ENCODE measurements at places on chromosomes 12 and 14.

DNA sequence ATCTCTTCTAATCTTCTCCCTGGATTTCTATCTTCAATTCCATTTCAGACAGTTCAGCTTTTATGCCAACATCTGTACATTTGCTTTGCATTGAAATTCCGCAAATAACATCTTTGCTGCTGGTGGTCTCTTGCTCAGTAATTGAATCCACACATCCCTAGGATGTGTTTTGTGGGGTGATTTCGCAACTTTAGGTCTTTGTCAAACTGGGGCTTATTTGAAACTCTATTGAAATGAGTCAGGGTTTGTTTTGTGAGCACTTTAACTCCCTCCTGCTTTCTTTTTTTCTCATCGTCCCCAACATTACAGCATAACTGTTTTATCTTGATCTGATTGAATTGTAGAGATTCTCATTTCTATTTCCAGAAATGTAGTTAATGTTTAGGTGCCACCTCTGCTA, 404.3 kb downstream of the NPAS3 start:
- DNase-seq, result no peak

- DNase-seq, result no peak
Observed at GRCh38 chr14:100323942-100324307, 786 bp downstream of the SLC25A47 start.

GRCh38 chr12:31029468-31029867, 44.2 kb upstream of the DDX11 start:
- DNase-seq, result no peak

- DNase-seq, result no peak
Observed at GRCh38 chr14:79134361-79134760, 964.2 kb downstream of the NRXN3 start.

DNA sequence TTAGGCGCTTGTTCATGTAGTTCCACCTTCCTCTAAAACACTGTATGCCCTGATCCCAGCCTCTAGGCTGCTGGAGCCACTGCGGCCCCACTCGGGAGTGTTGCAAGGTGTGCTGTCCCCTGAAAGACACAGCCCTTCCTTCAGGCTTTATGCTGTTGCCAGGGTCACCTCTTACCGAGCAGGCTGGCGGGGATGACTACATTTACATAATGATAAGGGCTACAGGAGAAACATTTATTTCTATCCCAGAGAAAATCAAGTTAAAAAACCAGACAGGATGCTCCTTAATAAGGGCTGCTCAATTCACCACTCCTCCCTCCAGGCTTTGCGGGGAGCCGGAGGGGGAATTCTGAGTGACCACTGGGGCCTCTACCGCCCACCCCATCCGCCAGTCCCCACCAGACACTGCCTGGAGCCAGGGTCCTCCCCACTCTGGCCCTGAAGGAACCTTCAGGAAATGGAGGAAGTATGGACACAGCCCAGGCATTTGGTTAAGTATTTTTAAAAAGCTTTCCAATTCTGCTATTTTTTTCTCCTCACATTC, 200.6 kb downstream of the TTC7B start:
- DNase-seq, result no peak

GRCh38 chr12:109720152-109720856, 6.7 kb downstream of the FAM222A start:
- no peak for DNase-seq

- no peak for DNase-seq
Observed at GRCh38 chr12:115455268-115455681, 771.3 kb upstream of the TBX3 start.

DNA sequence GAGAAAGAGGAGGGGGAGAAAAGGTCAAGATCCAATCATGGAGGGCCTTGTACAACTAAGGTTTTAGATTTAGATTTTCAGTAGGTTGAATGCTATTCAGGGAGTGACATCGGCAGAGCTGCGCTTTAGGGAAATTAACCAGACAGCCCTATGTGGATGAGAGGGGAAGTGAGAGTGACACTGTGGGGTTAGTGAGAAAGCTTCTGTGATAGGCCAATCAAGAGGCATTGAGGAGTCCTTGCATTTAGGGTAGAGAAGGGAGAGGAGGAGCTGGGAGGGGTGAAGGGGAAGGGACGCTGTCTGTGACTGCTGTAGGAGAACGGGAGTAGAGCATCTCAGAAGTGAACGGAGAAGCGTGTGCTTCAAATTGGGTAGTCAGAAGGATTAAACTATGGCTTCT, 3.4 kb downstream of the HSD17B6 start:
- DNase-seq, result no peak

- no peak for DNase-seq
Observed at GRCh38 chr12:45637242-45637641, 92.3 kb upstream of the ARID2 start.

GRCh38 chr12:95117178-95117599, 43.8 kb upstream of the NR2C1 start:
- DNase-seq, result no peak

DNA sequence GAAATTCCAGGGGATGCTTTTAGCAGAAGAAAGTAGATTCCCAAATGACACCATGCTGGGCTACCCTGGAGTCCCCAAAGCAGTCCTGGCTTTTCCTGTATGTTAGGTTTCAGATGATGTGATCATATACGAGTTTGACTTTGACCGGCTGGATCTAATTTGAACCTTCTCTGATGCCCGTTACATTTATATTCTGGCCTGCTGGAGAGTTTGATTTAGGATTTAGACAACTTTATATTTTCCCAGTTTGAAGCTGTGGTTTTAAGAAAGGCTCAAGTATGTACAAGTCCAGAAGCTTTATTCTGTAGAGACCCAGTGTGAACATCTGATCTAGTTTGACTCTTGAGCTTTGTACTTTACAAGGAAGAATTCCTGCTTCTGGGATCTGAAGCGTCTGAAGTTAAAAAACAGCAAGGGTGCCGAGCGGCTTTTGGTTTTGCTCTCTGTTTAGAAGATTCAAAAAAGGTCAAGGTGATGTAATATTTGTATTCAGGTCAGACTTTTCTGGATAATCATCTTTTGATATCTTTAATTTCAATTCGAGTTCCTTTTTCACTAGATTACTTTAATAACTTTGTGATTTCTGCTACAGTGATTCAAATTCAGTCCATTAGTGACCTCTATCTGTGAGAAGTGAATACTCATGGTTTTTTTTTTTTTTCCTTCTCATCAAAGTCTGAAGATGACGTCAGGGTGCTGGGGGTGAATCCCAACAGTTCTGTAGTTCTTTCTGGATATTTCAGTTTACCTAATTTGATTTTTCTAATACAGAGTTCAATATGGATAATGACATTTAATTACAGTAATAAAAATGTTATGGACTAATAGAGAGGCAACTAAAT, 6.3 kb downstream of the FLRT2 start:
- no peak for DNase-seq

DNA sequence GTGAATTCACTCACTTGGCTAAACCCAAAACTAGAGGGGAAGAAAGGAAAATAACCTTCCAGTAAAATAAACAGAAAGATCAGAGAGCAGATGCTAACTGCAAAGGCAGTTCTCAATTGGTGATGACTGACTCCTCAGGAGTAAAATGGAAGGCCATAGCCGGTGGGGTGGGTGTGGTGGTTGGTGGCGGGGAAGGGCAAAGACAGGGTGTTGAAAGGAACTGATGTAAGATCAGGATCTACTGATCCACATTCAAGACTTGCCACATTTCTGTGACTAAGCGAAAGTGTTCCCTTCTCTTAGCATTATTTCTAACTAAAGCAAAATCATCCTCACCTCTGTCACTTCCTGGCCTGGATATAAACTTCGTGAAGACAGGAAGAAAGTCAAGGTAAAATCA, 26.3 kb upstream of the TC2N start:
- DNase-seq, result no peak

DNA sequence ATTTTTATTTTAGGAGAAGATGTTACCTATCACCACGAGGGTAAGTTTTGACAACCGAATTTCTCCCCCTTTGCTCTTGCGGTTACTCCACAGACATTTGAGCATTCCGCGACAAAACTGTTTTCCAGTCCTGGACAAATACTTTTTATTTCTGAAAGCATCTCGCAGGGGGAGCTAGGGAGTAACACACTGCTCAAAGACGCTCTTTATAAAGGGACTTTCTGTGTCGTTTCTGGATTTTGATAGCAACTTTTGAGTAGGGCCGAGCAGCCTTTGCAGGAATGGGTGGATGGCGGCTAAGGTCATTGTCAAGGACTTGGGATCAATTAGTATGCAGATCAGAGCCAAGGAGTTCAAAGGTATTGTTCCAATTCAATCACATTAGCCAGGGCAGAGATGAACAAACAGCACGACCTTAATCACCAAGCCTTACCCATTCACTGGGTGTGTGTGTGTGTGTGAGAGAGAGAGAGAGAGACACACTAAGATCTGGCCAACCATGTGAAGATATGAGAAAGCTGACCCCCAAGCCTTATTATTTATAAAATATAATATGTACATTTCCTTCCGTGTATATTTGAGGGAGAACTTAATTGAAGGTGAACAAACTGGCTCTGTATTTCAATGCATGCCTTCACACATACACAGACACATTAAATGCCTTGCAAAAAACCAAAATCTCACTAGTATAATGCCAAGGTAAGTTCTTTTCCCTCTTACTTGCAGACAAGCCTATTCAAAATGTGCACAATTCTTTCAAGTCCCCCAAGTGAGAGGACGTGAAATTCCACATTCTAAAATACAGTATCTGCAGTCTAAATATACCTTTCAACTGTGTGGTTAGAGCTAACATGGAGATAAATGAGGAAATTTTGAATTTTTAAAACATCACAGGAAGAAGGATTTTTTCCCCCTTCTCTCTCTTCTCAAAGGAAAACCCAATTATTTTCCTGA, 613.8 kb downstream of the VRK1 start:
- no peak for DNase-seq

- DNase-seq, result no peak
Observed at GRCh38 chr14:99688210-99688581, 4.1 kb downstream of the CYP46A1 start.

DNA sequence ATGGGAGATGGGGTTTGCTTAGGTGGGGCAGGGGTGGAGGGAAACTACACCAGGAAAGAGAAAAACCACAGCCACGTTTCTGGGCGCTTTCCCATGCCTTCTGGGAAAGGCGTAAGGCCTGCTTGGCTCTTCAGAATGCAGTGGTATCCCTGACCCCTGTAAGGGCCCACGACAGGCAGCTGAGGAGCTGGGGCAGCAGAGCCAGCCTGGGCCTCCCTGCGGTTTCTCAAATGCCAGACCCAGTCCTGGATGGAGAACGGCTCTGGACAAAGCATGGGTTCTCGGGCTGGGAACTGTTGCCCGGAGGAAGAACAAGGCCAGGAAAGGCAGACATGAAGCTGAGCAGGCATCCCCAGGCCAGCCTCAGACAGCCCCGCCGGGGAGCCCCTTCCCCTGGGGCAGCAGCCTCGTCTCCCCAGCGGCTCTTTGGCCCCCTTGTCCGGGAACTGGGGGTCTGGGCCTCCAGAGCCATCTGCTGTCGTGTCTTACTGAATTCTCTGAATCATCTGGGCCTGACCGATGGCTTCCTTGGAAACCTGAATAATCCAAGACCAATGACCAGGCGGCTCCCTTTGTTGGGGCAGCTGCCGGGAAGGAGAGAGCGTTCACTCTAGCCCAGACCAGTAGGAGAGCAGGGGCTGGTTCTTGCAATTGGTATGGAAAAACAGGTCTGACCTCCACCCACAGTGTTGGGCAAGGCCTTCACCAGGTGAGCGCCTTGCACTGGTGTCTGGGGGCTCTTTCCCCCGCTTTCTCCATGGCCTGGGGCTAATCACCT, 64.0 kb upstream of the RIN3 start:
- no peak for DNase-seq

DNA sequence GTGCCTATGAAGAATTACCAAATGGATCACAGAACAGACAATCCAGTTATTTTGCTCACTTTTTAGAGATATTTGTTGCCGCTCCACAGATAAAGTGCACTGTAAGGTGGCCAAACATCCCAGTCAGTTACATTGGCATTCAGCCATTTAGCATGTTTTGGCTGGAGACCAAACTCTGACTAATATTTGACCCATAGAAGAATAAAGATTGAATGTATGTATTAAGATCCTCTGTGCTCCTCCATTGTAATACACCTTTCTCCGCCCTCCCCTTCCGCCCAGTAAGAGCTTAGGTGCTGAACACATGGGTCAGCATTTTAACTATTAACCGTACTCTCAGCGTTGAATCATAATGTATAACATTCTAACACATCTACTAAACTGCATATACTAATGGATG, 163.4 kb downstream of the ANO6 start:
- no peak for DNase-seq

- DNase-seq, result no peak
Observed at GRCh38 chr14:80564051-80564450, 352.7 kb upstream of the DIO2 start.

DNA sequence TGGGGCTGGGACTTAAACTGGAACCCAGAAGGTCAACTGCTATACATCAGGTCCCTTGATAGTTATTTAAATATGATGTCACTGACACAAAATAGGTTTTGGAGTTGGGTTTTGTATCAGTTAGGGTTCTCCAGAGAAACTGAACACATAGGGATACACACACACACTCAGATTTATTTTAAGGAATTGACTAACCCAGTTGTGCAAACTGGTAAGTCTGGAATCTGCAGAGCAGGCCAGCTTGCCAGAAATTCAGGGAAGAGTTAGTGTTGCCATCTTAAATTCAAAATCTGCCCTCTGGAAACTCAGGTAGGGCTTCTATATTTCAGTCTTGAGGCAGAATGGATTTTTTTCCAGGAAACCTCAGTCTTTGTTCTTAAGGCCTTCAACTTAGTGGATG, 36.9 kb downstream of the MAPK1IP1L start:
- no peak for DNase-seq

- no peak for DNase-seq
Observed at GRCh38 chr12:67761566-67761965, 113.0 kb downstream of the DYRK2 start.

DNA sequence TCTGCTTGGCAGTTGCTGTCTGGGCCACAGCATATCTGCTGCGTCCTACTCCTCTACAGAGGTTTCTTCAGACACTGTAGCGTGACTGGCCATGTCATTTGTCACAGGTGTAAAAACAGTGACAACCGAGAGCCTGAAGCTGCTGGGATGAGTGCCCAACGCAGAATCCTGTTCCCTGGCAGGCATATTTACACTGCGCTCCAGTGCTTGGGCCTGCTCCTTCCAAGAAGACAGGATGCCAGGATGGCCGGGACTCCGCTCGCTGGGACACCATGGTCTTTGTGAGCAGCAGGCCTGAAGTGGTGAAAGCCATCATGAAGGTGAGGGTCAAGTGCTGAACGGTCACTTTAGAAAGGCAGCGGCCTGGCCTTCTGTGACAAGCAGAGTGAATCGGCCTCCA, 171.4 kb downstream of the EMP1 start:
- no peak for DNase-seq

GRCh38 chr14:68214431-68214830, 394.9 kb downstream of the RAD51B start:
- DNase-seq, result no peak

DNA sequence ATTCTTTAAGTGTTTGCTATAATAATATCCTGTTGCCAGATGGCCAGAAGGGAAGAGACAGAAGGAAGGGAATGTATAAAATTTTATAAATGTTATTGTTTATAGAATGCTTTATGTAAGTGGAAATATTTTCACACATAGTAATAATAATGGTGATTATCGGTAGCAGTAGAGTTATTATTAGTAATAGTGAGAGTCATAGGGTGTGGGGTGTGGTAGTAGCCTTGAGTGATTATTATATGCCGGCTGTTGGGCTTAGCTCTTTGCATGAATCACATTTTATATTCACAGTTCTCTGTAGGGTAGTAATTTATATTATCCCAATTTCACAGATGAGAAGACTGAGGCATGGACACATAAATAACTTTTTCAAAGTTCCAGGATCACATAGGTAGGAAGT, 391.4 kb downstream of the C12orf75 start:
- DNase-seq, result no peak
